ENCODE measurements at places on chromosomes 13 and 19.

DNA sequence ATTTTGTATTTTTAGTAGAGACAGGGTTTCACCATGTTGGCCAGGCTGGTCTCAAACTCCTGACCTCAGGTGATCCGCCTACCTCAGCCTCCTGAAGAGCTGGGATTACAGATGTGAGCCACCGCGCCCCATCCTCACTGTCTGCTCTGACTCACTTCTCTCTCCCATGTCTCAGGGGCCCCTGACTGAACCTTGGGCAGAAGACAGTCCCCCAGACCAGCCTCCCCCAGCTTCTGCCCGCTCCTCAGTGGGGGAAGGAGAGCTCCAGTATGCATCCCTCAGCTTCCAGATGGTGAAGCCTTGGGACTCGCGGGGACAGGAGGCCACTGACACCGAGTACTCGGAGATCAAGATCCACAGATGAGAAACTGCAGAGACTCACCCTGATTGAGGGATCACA lies 5.0 kb downstream of the SIGLEC9 start:
- DNase-seq, result no peak

DNA sequence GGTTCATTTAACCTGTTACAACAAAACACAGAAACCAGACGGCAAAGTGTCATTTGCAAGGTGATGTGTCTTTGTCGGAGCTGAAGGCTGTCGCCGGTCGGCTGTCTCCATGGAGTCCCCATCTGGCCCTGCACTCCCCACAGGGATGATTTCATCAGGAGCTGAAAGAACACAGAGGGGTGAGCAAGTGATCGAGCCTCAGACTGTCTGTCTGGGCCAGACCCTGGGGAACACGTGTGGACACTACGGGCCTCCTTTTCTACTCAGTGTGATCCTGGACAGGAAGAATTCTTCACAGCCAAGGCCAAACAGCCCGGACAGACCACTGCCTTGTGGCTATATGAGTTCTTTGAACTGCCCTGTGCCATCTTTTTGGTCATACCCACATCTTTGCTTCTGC lies 85.1 kb downstream of the RNASEH2B start:
- no peak for DNase-seq

DNA sequence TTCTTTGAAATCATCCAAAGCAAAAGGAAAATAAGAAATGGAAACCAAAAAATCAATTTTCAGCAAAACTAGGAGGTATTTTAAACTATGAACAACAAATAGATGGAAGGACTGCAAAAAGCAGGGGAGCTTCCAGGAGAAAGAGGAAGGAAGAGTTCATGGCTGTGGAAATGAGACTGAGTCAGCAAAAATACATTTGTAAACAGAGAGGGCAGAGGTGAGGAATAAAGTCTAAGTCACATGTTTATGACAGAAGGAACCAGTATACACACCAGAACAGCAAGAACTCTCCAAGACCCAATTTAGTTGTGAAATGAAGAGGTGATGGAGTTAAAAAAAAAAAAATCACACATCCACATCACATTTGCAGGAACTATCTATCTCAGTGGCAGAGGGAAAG lies 69.6 kb downstream of the RNASEH2B start:
- DNase-seq, result no peak

DNA sequence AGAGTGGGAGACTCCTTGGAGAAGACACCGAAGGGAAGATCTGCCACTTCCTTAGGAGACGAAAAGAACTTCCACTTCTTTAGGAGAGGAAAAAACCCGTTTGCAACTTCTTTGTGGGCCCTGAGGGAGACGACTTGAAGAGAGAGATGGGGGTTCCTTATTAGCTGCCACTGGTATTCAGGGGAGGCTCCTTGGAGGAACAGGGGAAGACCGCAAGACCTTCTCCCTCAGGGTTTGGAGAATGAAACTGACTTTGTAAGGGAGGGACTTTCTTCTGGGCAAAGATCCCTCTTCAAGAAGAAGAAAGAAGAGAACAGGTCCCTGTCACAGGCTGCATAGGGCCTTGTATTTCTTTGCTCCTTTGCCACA lies 416 bp downstream of the BCKDHA start:
- DNase-seq, result no peak

- DNase-seq, result no peak
Measured at GRCh38 chr19:41328157-41328841, 18.3 kb downstream of the CCDC97 start.

GRCh38 chr19:11131471-11131870 lies 24.1 kb downstream of the SPC24 start:
- no peak for DNase-seq

DNA sequence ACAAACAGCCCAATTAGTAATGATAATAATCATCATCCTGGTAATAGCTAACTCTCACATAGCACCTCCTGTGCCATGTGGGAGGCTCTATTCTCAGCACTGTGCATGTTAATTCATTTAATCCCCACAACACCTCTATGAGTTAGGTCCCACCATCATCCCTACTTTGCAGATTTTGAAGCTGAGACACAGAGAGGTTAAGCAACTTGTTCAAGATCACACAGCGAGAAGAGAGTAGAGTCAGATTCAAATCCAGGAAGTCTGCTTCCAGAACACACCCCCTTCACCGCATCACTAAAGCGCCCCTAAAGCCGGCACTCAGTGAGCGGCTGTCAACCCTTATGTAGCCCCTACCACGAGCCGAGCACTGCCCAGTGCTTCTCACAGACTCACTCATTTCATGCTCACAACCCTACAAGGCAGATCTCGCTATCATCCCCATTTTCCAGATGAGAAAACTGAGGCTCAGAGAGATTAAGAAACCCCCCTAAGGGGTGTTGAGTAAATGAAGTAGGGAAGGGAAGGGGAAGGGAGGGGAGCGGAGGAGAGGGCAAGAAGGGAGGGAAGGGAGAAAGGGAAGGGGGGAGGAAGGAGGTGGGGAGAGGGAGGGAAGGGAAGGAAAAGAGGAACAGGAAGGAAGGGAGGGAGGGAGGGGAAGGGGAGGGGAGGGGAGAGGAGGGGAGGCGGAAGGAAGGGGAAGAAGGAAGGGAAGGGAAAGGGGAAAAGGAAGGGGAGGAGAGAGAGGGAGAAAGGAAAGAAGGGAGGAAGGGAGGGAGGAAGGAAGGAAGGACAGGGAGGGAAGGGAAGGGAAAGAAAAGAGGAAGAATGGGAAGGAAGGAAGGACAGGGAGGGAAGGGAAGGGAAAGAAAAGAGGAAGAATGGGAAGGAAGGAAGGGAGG lies 16.4 kb downstream of the EMP3 start:
- no peak for DNase-seq

DNA sequence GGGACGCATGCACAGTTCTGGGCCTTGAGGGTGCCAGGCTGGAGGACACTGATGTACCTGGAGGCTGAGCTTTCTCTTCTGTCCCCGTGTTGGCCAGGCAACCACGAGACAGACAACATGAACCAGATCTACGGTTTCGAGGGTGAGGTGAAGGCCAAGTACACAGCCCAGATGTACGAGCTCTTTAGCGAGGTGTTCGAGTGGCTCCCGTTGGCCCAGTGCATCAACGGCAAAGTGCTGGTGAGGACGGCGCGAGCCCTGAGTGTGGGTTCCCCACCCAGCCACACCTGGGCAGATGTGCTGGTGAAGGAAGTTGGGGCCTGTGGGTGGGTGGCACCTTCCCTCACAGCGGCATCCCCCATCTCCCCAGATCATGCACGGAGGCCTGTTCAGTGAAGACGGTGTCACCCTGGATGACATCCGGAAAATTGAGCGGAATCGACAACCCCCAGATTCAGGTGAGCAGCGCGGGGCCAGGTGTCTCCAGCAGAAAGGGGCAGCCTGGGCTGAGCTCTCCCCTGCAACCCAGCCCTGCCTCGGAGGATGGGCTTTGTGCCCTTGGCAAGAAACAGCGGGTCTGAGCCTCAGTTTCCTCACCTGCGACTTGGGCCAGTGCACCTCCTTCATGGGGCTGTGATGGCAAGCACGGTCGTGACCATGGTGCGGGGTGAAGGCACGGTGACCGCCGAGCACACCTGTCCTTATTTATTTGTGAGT lies 26.2 kb downstream of the CCDC8 start:
- peak; percentile 37 for DNase-seq

DNA sequence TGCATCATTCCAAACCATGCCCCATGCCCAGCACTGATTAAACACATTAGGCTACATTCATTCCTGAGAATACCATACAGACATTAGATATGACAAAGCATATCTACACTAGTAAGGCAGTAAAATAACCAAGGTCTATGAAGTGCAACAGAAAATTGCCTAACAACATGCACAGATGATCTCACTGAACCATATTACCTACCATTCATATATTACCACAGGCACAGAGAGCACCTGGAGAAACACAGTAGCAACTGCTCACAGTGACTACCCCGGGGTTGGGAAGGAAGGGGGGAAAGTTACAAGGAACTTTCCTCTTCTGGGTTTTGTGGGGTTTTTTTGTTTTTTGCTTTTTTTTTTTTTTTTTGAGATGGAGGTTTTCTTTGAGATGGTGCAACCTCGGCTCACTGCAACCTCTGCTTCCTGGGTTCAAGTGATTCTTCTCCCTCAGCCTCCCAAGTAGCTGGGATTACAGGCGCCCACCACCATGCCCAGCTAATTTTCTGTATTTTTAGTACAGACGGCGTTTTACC lies 669.6 kb downstream of the UQCRFS1 start:
- DNase-seq, result no peak

Data from posterior cingulate gyrus (tissue), 11 donors.